Anterior cingulate cortex (tissue), 58 donors: ENCODE measurements at places on chromosomes 5 and 9.

DNA sequence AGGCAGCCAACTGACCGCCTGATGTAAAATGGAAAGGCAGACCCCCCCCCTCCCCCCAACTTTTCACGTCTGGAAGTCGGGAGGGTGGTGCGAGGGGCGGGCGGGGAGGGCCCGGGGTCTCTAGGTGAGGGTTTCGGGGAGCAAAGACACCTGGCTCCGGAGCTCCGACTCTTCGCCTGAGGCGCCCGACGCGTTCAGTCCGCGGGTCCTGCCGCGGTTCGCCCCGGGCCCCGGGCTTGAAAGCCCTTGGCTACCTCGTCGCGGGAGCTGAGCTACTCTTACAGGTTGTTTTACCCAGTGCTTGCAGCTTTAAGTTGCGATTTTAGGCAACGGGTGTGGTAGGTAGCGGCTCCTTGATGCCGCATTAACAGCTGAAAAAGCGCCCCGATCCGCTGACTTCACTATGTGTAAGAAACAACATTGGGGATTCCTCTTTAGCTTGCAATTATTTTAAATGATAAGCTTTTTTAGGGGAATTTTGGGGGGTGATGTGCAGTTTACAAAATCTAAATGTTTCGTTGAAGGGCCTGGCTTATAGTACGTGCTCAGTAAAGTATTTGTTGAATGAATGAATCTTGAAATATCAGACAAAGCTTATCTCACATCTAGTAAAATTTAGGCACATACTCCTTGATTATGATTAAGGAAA is 722 bp downstream of the CDC42SE2 start:
- no peak for DNase-seq

GRCh38 chr9:21668516-21668915 is 133.9 kb upstream of the MTAP start:
- DNase-seq: peak; percentile 73

GRCh38 chr9:8053501-8053900 is 253.9 kb upstream of the DMAC1 start:
- DNase-seq: no peak

DNA sequence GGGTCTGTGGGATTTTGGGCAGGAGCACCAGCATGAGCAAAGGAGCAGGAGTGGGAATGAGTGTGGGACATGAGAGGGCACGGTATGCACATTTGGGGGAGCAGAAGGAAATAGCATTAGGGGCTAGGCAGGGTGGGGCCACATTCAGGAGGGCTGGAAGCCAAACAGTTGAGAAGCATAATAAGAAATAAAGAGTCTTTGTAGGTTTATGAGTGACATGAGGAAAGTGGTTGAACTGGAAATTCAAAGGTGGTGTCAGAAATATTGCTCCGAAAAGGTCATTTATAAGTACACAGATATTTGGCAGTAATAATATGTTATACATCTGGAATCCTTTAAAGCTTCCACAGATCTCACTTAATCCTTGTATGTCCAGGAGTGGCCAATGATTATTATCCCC is 26.4 kb downstream of the ARHGEF28 start:
- no peak for DNase-seq

DNA sequence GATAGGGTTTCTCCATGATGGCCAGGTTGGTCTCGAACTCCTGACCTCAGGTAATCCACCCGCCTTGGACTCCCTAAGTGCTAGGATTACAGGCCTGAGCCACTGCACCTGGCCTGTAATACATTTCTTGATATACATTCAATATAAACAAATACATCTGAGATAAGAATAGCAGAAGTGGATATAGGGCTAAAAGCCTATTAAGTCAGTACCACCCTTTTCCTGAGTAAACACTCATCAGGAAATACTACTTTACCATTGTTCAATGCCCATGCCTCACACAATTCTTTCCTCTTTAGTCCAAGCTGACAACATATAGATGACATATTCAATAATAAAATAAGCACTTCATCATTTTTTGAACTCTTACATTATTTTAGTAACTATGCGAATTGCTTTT is 64.8 kb downstream of the MRPS27 start:
- no peak for DNase-seq

- no peak for DNase-seq
Observed at GRCh38 chr5:165309446-165309845, 1804.0 kb downstream of the MAT2B start.

DNA sequence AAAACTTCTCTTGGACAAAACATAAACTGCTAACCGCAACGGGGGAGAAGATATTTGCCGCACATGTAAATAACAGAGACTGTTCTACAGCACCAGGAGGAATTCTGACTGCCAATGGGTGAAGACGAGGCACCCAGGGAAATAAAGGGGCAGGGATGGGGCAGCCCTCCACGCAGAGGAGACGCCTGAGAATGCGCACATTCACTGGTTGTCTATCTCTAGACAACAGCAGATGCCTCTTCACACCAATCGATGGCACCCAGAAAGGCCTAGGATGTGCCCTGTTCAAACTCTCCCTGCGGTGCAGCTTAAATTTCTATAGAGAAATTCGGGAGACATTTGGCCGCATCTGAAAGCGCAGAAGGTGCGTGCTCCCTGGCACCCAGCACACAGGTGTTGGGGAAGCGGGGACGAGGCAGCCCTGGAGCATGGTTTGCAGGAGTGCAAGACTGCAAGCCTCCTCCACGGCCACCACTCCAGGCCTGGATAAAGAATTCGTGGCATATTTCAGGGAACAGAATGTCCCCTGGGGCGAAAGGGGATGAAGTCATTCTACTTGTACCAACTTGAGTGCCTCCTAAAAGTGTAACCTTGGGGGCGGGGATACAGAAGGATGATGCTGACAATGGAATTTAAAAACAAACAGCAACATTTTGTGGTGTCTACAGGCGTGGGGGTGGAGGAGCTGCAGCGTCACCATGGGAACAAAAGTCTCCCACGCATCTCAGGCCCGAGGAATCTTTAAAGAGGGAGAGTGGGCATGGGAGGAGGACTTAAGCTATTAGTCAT is 6.3 kb upstream of the IRX2 start:
- DNase-seq: no peak

- no peak for DNase-seq
Observed at GRCh38 chr5:63121471-63121870, 542.9 kb downstream of the LRRC70 start.

DNA sequence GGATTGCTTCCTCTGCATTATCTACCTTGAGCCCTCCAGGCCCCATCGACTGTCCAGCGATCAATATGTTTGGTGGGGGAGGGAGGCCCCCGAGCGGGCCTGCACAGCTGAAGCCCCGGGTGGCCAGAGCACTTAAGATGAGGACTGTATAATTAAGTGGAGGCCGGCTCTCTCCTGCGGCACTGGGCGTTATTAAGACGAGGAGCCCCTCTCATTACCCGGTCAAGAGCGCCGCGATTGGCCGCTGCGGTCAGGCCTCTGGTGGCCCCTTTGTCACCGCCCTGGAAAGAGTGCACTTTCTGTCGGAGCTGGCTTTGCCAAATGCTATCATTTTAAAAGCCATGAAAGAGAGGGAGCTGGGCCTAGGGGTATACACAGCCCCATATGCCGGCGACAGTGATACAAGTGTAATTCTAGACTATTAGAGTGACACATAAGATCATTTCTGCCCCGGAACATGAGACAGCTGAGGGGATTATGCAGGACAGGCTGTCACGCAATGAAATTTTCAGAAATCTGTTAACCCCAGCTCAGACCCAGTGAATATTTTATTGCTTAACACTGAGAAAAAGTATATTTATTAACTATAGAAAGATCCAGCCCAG is 106.3 kb upstream of the IRX1 start:
- no peak for DNase-seq

DNA sequence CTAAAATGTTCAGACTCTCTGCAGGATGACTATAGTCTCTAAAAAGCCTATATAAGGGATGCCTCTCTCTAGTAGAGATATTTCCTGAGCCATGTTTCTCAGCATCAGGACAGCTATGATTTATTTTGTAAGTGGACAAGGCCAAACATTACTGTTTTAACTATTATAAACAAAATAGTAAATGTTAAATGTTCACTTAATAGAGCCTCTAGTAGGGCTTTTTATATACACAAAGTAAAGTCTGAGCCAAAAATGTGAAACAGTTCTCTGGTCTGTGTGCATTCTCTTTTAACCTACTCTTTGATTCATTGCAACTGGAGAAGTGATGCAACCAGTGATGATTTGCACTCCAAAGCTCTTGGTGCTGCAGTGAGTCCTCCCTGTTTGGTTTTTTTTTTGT is 220.5 kb downstream of the GDNF start:
- DNase-seq: no peak

- no peak for DNase-seq
Observed at GRCh38 chr5:95113489-95113888, 171.4 kb downstream of the MCTP1 start.

- DNase-seq: no peak
Observed at GRCh38 chr5:128636361-128636760, 98.3 kb upstream of the FBN2 start.

- DNase-seq: no peak
Observed at GRCh38 chr9:34139477-34140146, 13.1 kb upstream of the DCAF12 start.

DNA sequence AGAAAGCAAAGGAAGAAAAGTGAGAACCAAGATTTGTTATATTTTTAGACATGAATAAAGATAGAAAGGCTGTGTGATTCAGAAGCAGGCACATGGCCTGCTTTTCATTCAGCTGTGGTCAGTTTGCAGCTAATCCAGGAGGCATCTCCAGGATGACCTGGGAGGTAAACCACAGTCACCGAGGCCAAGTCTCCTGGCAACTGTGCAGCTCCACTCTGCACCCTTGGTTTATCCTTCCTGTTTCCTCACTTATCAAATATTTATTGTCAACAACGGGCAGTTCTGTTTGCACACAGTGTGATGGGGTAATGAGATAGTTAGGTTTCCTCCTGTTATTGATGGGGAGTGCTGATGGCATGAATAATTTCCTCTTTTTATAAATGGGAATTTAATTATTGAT is 243.0 kb downstream of the PSAT1 start:
- DNase-seq: no peak

GRCh38 chr5:43555895-43556606 is 826 bp downstream of the PAIP1 start:
- DNase-seq: peak; percentile 62

GRCh38 chr5:146662229-146662628 is 146.2 kb upstream of the GPR151 start:
- no peak for DNase-seq

DNA sequence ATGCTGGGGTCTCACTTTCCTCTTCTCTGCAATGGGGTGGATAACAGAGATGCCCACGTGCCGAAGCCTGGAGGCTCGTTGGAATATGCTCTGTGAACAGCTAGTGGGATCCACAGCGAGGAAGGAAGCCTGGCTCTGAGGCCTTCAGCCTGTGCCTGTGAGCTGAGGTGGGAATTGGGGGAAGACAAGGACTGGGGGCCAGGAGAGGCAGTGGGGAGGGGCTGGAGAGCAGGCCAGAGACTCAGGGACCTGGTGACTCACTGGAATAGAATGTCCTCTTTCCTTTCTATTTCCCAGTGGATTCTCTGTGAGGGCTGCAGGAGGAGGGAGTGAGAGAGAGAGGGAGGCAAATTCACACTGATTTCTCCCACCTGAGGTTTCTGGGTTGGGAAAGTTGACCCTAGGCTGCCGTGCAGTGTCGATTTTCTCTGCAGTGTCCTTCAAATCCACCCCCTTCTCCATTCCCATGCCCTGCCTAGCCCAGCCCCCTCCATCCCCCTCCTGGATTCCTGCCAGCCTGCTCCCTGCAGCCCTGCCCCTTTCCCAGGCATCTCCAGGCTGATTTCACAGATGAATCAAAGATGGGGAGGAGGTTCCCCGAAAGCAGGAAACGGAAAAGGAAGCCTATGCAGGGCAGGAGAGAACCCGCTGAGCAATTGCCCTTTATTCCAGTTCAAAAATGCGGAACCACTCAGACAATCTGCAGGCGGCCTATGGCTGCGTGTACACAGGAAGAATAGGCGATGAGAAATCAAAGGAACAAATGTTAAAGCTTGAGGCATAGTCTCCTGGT is 1.4 kb upstream of the SPAAR start:
- no peak for DNase-seq

GRCh38 chr5:142425286-142426065 is 100.7 kb upstream of the SPRY4 start:
- DNase-seq: no peak

GRCh38 chr5:134143944-134144941 is 29.8 kb downstream of the TCF7 start:
- no peak for DNase-seq

DNA sequence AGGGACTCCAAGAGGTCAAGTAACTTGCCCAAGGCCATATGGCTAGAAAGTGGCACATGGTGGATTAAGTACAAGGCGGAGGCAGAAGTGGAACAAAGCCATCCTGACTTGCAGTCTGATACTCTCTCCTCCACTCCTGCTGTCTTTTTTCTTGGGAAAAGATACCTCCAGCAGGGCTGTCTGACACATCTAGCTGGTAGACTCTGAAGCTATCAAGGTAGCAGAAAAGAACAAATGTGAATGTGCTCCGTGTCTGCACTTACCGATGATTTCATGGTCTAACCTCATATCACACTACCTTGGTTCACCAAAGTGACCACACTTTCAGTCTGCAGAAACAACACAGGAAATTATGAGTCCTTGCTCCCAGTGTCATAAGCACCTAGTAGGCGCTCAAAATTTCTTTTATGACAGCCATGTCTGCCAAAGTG is 284.8 kb downstream of the CRB2 start:
- DNase-seq: no peak

GRCh38 chr9:121686930-121687541 is 35.6 kb downstream of the DAB2IP start:
- peak; percentile 34 for DNase-seq

DNA sequence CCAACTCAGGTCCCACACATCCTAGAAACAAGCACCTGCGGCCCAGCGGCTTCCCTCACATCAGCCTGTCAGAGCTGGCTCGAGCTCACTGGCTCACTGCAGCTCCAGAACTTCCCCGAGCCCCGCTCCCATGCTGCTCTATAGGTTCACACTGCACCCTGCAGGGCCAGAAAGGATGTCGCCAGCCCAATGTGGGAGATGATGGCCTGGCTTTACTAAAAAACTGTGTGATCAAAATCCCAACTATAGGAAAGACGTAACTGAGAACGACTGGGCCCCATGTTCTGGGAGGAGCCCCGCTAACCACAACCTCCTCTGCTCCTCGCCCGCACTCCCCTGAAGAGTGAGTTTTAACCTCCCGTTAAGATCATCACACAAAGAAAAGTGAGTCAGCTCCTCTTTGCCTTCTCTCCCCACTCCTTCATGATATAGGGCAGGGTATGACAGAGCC is 4.6 kb downstream of the SURF4 start:
- no peak for DNase-seq
